ENCODE measurements at places on chromosomes 16 and 17. TPM values are rescaled to one million over a fixed set of nuclear protein-coding genes. Genes with fewer than 3 reads are reported as not detected.
A peak's percentile ranks its signal among the peaks of the same experiment; 100 is the strongest.

- DNase-seq = peak; percentile 52
These were observed 11.1 kb downstream of the TSPOAP1 start for GRCh38 chr17:58317421-58318064.

Gene IFI35
- 40.6 TPM for total RNA-seq

GRCh38 chr16:66603537-66604375, 748 bp upstream of the CMTM3 start:
- DNase-seq = peak; percentile 93

Gene KRTAP16-1
- total RNA-seq = not detected

DNA sequence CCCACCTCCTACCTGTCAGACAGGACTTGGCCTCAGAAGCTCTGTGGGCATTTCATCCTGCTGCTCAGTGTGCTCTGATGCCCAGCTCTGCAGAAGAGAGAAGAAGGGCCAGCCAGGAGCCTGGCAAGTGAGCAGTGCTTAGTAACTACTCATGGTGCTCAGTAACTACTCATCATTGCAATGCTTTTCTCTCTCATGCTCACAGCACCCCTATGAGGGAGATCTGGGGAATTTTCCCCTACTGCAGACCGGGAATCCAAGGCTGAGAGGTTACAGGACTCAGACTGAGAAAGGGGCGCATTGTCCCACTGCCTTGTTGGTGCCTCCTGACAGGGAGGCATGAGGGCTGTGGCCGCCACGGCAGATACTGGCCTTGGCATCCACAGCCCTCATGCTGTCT, 261.1 kb downstream of the C16orf95 start:
- DNase-seq = peak; percentile 19

Gene GLYR1
- total RNA-seq = 88.1 TPM

Gene AOC3
- 154 TPM for total RNA-seq

DNA sequence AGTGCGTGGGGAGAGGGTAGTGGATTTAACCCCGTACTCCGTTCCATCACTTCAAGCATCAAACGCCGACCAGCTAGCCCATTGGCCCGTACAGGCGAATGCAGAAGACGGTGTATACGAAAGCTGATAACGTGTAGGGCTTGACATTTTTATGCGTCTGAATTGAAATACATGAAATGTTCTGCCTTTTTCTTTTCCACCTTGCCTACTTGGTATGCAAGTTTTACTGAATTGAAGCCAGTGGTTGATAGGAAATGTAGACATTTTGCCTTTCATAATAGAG, 834 bp upstream of the STAT3 start:
- no peak for DNase-seq

Gene CDRT15
- total RNA-seq = not detected

DNA sequence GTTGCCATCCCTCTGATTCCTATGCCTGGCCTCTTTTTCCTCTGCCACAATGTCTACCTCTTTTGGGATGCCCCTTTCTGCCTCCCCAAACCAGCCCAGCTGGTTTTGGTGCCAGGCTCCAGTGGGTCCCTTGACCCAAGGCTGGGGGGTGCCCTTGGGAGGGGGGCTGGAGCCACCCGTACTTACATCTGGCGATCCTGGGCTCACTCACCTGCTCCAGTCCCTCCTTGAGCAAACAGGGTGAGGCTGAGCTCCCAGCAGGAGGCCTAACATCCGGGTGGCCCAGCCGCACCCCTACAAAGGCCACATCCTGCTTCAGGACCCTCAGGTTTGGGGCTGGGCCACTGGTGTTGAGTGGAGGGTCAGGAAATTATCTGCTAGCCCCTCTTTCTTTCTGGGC, 1.2 kb downstream of the ERN2 start:
- DNase-seq = no peak

GRCh38 chr17:14506364-14506763, 205.5 kb downstream of the HS3ST3B1 start:
- DNase-seq = no peak

GRCh38 chr16:4247460-4247784, 5.5 kb upstream of the SRL start:
- no peak for DNase-seq
